ENCODE measurements at places on chromosomes 1 and 21.

DNA sequence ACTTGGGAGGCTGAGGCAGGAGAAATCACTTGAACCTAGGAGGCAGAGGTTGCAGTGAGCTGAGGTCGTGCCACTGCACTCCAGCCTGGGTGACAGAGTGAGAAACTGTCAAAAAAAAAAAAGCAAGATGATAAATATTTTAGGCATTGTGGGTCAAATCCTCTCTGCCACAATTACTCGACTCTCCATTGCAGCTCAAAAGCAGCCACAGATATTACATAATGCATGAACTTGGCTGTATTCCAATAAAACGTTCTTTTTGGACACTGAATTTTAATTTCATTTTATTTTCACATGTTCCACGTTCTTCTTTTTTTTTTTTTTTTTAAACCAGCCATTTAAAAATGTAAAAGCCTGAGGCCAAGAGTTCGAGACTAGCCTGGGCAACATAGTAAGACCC, 69.4 kb downstream of the TCP10L start:
- no peak for DNase-seq

DNA sequence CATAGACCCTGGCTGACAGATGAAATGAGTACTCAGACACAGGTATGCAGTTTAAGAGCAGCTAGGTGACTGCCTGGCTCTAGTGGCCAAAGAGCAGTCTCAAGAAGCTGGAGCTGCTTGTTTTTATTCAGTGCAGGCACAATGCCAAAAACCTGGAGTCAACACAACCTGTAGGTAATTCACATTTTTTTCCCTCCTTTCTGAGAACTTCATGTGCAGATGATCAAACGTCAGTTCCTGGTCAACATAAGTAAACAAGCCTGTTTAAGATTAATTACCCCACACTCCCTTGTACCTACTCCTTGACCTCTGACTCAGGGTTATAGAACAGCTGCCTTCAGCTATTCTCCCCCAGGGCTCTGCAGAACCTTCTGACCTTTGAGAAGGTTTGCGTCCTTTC, 17.3 kb upstream of the ACADM start:
- no peak for DNase-seq

GRCh38 chr1:190373705-190374336, 103.8 kb downstream of the BRINP3 start:
- DNase-seq = no peak

DNA sequence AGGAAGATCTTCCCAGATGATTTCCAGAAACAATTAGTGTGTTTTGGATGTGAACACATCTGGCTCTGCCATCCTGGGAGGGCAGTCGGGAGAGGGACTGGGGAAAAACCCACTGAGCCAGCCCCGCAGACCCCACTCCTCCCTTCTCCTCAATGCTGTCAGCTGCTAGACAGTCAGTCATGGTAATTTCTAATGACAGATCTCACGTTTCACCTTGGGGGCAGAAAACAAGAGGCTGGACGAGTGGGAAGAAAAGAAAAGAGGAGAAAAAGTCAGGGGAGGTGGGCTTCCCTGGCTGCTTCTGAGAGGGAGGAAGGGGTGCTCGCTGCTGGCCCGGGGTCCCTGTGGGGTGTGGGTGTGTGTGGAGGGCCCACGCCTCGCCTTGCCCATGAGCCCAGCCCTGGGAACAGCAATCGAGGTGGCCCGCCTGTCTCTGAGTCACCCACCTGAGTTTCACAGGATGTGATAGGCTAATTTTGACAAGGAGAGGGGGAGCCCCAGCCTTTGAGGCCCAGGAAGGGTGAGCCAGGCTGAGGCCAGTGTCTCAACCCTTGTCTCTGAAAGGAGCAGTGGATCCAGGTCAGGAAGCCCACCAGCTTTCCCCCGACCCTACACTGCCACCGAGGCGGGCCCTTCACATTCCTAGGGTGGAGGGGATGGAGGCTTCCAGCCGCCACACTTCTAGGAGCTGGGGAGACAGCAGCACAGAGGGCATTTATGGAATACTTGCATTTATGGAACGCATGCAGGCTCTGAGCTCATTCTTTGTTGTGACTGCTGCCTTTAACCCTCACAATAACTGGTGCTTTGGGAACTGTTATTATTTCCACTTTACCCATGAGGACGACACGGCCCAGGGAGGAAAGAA, 49.1 kb upstream of the IFNLR1 start:
- peak; percentile 45 for DNase-seq

GRCh38 chr1:233197940-233198339, 97.6 kb downstream of the PCNX2 start:
- no peak for DNase-seq

GRCh38 chr1:60866226-60866900, 216.0 kb upstream of the NFIA start:
- DNase-seq = no peak
